ENCODE measurements at places on chromosomes 6 and 20.

- DNase-seq: no peak
These were observed 184.2 kb upstream of the FOXA2 start for GRCh38 chr20:22768266-22769178.

DNA sequence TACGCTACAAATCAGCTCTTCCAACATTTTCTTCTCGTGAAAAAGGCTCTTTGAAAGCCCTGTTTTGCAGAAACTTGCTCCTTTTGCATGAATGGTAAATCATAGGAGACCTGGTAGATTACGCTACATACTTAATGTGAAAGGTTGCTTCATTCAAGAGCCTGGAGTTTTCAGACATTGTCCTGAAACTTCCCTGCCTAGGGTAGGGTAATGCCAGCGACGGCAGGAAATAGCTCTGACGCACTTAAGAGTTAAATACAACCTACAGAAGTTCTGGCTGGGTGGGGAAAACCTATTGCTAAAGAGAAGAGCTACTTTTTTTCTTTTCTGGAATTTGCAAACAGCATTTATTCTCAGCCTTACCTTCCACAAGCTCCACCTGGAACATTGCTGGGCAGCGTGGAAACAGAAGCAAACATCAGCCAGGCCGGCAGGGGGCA lies 144.5 kb downstream of the LPA start:
- DNase-seq: no peak

- no peak for DNase-seq
These were observed 244.9 kb downstream of the DHX35 start for GRCh38 chr20:39206899-39207564.

DNA sequence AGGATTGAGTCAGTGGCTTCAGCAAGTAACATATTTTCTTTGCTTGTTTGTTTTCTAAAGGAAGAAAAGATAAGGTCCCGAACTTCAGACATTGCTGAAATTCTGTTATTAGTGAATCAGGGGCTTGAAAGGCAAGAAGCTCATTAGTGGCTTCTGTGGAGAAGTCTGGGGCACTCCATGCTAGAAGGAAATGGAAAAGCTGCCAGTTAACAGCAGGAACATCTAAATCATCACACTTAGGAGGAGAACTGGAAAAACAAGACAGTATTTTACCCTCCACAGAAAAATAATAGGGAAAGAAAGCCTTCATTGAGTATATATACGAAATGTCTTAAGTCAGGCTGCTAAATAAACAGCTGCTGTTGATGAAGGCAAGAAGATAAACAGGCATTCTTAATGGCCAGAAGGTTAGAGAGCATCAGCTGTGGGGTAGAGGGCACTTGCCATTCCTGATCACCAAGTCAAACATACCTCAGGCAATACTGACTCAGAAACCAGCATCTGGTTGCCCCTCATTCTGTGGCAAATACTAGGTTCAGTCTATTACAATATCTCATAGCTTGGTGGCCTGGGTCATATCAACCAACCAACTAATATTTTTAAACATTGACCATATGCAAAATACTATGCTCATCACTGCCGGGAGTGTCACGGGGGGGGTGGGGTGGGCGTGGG lies 143.2 kb upstream of the TENT5A start:
- DNase-seq: no peak

DNA sequence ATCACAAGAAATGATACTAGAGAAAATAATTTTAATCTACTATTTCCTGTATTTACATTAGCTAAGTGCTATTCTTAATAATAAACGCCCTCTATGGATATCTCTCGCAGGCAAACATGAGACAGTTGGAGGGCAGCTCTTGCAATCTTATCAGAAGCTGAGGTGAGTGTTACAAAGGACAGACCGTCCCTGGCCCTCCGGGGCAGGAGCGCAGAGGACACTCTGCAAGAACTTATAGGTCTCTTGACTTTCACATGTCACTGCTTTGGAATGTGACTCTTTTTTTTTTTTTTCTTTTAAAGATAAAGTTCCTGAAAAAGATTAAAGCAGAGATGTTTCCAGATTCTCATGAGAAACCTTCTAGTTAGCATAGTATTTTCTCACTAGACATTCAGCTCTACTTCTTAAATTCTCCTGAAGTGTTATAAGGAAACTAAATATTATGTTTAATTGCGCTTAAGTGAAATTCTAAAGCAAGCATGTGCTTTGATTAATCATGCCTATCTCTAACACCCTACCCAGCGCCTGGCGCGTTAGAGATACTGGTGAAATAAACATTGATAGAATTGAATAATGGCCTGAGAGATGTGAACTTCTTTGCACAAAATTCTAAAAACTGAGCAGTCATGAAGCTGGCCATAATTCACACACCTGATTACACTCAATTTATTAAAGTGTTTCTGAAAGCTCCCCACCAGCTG lies 57.4 kb downstream of the SYTL3 start:
- DNase-seq: no peak

- DNase-seq: no peak
These were observed 92.0 kb downstream of the CD40 start for GRCh38 chr20:46209930-46210671.

DNA sequence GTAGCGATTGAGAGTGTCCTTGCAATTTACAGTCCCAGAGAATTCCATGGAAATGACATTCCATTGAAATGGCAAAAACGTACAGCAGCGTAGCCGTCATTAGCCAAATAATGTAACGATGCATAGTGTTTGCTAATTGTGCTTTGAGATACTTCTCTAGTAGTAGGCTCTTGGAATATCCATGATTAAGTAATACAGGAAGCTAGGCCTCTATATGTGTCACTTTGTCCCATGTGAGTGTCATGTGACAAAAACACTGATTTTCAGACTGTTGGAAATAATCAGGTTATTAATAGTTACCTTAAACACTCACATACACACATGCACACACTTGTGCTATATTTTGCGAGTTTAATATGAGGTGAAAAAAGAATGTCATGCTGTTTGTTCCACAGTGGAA lies 35.2 kb downstream of the SLX4IP start:
- no peak for DNase-seq

- DNase-seq: no peak
These were observed 79.4 kb downstream of the DLL1 start for GRCh38 chr6:170211404-170212025.

DNA sequence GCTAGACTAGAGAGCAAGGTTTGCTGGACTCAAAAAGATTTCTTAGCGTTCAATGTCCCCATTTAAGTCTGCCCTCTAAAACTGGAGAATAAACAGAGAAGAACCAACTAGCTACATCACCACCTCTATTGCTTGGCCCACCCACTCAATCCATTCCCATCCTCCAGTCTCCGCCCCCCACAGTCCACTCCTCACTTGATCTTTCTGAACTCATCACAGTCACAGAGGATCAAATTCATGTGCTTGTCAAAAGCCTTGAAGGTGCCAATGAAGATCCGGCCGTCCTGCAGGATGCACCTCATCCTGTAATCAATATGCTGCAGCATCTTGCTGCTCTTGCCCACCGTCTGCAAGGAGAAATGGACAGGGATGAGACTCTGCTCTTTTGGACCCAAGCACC lies 3.2 kb downstream of the SNRPB start:
- DNase-seq: no peak

- DNase-seq: no peak
These were observed 25.1 kb downstream of the KIF16B start for GRCh38 chr20:16548068-16548672.

DNA sequence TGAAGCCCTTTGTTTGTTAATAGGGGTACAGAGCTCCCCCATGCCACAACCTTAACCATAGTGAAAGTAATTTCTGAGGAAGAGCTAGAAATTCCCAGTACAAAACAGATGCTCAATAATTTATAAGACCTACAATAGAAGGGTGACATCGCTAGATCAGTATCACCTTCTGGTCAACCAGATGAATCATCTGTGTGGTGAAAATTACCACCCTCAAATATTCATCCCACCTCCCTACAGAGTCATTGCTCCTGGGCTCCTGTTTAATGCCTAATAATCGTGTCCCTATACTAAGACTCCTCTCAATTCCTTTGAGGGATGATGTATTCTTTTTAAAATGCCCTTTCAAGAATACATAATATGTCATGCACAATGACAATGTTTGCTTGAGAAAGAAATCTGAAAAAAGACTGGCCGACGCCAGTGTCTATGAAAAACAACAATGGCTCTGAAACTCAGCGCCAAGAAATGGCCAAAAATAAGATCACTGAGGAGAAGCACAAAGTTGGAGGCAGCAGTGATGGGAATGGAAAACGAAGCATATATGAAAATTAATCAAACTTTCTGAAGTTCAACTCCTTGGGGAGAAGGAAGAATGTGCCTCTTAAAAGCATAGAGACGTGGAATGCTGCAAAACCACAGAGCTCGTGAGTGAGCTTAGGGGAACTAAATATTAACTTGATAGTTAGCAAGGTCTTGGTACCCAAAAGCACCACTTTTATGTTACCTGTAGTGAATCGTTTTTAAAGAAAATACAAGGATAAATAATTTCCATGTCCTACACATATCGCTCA lies 11.0 kb upstream of the ADGRF5 start:
- no peak for DNase-seq

GRCh38 chr6:31352310-31352682 lies 4.7 kb downstream of the HLA-B start:
- no peak for DNase-seq

GRCh38 chr20:48720256-48720985 lies 107.4 kb downstream of the PREX1 start:
- no peak for DNase-seq
